MCF 10A (cell line): ENCODE measurements at places on chromosomes 1 and 21. TPM values are rescaled to one million over a fixed set of nuclear protein-coding genes. Genes with fewer than 3 reads are reported as not detected.

Gene DDOST
- total RNA-seq, result 292 and 397 TPM in 2 replicates

Gene SRM
- total RNA-seq, result 284 and 327 TPM in 2 replicates

Gene ANKRD65
- total RNA-seq, result 0.86 and 1.4 TPM in 2 replicates

Gene SNX7
- total RNA-seq, result 22.8 and 24.2 TPM in 2 replicates

Gene NRDC
- 168 and 176 TPM in 2 replicates for total RNA-seq

Gene PDC
- not detected in 2 replicates for total RNA-seq

Gene FCGR2B
- not detected in 2 replicates for total RNA-seq

Gene PROK1
- not detected in 2 replicates for total RNA-seq

Gene CASQ1
- not detected in 2 replicates for total RNA-seq

Gene ERVH48-1
- not detected in 2 replicates for total RNA-seq

Gene PRAMEF26
- not detected in 2 replicates for total RNA-seq

Gene MASP2
- 0.17 and 0.51 TPM in 2 replicates for total RNA-seq

Gene TFF2
- total RNA-seq, result not detected in 2 replicates

GRCh38 chr21:36015045-36015444 lies 45.3 kb downstream of the SETD4 start:
- DNase-seq, result no peak
- peaks cover 40% of the 10 kb centered on the region for H3K27me3 ChIP-seq
- peaks cover 6% of the 10 kb centered on the region for H3K4me1 ChIP-seq
- no peak overlapping the region for H3K4me3 ChIP-seq

- H3K27me3 ChIP-seq, result no peaks in the 10 kb centered on the region
- H3K36me3 ChIP-seq, result no peaks in the 10 kb centered on the region
- H3K27ac ChIP-seq, result peak overlapping the region; percentile 25
- H3K4me3 ChIP-seq, result no peak overlapping the region
- H3K4me1 ChIP-seq, result peaks cover 38% of the 10 kb centered on the region
These were observed 12.5 kb upstream of the PTPN14 start for GRCh38 chr1:214563881-214564280.

GRCh38 chr21:37842163-37842919 lies 73.9 kb downstream of the KCNJ6 start:
- no peak overlapping the region for H3K4me3 ChIP-seq
- no peaks in the 10 kb centered on the region for H3K36me3 ChIP-seq
- no peak for DNase-seq
- no peak overlapping the region for H3K27ac ChIP-seq

DNA sequence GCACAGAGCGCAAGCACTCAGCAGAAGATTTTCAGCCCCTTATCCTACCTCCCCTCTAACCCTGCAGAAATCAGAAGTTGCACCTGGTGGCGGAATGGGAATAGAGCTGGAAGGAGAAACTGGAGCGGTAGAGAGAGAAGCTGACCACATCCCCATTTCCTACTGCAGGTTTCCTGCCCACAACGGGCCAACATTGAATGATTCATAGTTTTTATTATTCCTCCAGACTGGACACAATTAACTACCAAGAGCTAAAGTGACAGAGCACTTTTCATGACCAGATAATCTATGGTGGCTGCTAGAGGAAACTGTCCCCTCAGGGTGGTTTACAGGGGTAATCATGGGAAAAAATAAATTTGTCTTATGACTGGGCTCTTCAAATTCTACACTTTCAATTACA lies 21.3 kb upstream of the LRRC8D start:
- H3K27me3 ChIP-seq, result no peaks in the 10 kb centered on the region
- DNase-seq, result no peak

- no peak overlapping the region for H3K4me3 ChIP-seq
- peak overlapping the region; percentile 61 for H3K27ac ChIP-seq
- peaks cover 6% of the 10 kb centered on the region for H3K4me1 ChIP-seq
- H3K36me3 ChIP-seq, result peaks cover 81% of the 10 kb centered on the region
- H3K27me3 ChIP-seq, result no peaks in the 10 kb centered on the region
These were observed 35.3 kb downstream of the B3GALNT2 start for GRCh38 chr1:235468970-235469369.

DNA sequence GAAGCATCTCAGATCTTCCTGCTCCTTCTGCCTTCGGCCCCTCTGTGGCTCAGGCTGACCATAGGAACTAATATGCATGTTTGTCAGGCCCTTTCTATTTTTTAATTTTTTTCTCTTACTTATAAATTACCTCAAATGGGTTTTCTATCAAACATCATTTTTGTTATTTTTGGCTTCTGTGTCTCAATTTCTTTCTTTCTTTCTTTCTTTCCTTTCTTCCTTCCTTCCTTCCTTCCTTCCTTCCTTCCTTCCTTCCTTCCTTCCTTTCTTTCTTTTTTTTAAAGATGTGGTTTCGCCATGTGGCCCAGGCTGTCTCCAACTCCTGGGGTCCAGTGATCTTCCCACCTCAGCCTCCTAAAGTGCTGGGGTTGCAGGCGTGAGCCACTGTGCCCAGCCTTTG lies 36.2 kb upstream of the TLR5 start:
- H3K27ac ChIP-seq, result no peak overlapping the region
- no peak for DNase-seq
- H3K4me3 ChIP-seq, result no peak overlapping the region

DNA sequence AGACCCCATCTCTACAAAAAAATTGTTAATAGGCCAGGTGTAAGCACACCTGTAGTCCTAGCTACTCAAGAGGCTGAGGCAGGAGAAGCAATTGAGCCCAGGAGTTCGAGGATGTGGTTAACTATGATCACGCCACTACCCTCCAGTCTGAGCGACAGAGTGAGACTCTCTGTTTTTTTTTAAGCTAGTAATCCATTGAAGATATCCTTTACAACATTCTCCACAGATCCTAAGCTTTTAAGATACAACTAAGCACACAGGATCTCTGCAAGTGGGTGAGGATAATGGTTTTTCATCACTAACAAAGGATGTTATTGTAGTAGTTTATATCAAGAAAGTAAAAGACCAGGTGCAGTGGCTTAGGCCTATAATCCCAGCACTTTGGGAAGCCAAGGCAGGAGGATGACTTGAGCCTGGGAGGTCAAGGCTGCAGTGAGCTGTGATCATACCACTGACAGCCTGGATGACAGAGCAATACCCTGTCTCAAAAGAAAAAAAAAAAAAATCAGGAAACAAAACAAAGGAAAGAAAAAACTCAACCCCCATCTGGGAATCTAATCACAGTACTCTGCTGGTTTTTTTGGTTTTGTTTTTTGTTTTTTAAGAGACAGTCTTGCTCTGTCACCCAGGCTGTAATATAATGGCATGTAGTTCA lies 166.1 kb downstream of the RERE start:
- no peak overlapping the region for H3K27ac ChIP-seq
- H3K27me3 ChIP-seq, result no peaks in the 10 kb centered on the region
- DNase-seq, result no peak
- H3K4me3 ChIP-seq, result no peak overlapping the region

DNA sequence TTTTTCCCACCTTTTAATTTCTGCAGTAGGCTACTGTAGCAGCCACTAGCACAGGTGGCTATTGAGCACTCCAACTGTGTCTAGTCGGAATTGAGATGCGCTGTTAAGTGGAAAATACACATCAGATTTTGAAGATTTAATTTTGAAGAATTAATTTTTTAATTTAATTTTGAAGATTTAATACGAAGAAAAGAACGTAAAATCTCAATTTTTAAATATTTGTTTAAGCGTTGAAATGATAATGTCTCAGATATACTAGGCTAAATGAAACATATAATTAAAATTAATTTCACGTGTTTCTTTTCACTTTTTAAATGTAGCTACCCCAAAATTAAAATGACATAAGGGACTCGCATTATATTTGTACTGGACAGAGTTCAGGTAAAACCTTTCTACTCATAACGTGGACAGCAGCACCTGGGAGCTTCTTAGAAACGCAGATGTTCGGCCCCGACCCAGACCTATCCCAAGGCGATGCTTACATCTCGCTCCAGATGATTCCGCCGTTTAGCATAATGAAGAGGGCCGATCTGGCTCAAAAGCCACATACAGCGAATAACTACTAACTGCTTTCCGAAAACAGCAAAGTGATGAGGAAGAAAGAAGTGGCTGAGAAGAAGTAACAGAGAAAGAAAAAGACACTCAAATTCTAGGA lies 717 bp downstream of the CRYZL1 start:
- H3K27ac ChIP-seq, result peak overlapping the region; percentile 82
- peaks cover 18% of the 10 kb centered on the region for H3K4me1 ChIP-seq
- H3K27me3 ChIP-seq, result no peaks in the 10 kb centered on the region
- H3K36me3 ChIP-seq, result peaks cover 16% of the 10 kb centered on the region
- peak overlapping the region; percentile 71 for H3K4me3 ChIP-seq
- peak; percentile 29 for DNase-seq

DNA sequence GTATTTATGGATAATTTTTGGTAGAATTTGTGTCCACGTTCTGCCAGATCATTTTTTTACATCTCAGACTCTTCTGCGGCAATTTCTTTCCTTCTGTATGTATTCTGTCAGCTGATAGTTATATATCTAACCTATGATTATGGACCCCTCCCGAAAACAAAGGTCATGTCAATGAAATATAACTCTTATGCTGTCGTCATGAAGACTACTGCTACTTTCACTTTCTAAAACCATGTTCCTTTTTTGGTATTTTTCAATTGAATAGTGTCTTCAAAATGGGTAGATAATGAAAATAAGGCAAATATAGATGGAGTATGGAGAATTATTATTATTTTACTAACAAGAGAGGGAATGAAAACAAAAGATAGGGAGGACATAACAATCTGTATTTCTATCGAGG lies 3.2 kb downstream of the ANGPTL1 start:
- H3K27me3 ChIP-seq, result no peaks in the 10 kb centered on the region
- no peaks in the 10 kb centered on the region for H3K36me3 ChIP-seq
- no peaks in the 10 kb centered on the region for H3K4me1 ChIP-seq
- DNase-seq, result no peak
- H3K27ac ChIP-seq, result no peak overlapping the region
- no peak overlapping the region for H3K4me3 ChIP-seq

DNA sequence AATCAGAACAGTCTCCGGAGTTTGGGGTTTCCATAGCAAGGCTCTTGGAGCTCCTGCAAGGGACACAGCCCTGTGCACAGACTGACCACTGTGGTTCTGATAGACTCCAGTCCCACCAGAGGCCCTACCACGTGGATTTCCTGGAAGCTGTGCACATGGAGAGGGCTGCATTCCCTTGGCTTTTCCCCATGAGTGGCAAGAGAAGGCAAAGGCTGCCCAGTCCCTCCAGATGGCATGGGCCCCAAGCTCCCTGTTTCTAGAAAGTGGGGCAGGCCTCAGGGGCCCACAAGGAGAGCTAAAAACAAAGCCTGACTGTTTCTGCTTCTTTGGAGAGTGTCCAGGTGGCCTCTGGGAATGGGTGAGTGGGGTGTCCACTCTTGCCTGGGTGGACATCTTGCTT lies 87.5 kb downstream of the DDX20 start:
- no peak for DNase-seq
- no peaks in the 10 kb centered on the region for H3K4me1 ChIP-seq
- H3K27me3 ChIP-seq, result peaks cover 52% of the 10 kb centered on the region
- H3K36me3 ChIP-seq, result no peaks in the 10 kb centered on the region
- H3K4me3 ChIP-seq, result no peak overlapping the region
- H3K27ac ChIP-seq, result no peak overlapping the region

- peak overlapping the region; percentile 7 for H3K4me3 ChIP-seq
- H3K27ac ChIP-seq, result peak overlapping the region; percentile 69
- H3K36me3 ChIP-seq, result peaks cover 31% of the 10 kb centered on the region
- DNase-seq, result peak; percentile 91
- H3K4me1 ChIP-seq, result peaks cover 49% of the 10 kb centered on the region
These were observed 42.8 kb downstream of the SMG7 start for GRCh38 chr1:183515002-183515689.

- no peaks in the 10 kb centered on the region for H3K36me3 ChIP-seq
- no peak overlapping the region for H3K27ac ChIP-seq
- DNase-seq, result no peak
- H3K27me3 ChIP-seq, result no peaks in the 10 kb centered on the region
- H3K4me1 ChIP-seq, result peaks cover 6% of the 10 kb centered on the region
- H3K4me3 ChIP-seq, result no peak overlapping the region
These were observed 114.3 kb downstream of the FGGY start for GRCh38 chr1:59411147-59411546.

- H3K36me3 ChIP-seq, result peaks cover 6% of the 10 kb centered on the region
- no peaks in the 10 kb centered on the region for H3K4me1 ChIP-seq
- no peaks in the 10 kb centered on the region for H3K27me3 ChIP-seq
- H3K27ac ChIP-seq, result no peak overlapping the region
- peak; percentile 20 for DNase-seq
These were observed 60.8 kb downstream of the TSEN15 start for GRCh38 chr1:184112176-184112948.

- H3K36me3 ChIP-seq, result no peaks in the 10 kb centered on the region
- H3K27me3 ChIP-seq, result no peaks in the 10 kb centered on the region
- H3K4me3 ChIP-seq, result no peak within 1 kb of the TSS
- H3K4me1 ChIP-seq, result peaks cover 20% of the 10 kb centered on the region
These were observed at the start of gene PLEKHA6 for GRCh38 chr1:204359474-204360255. Gene PLEKHA6 (minus strand): TSS chr1:204359929. CDS start chr1:204273727, 86,202 bp downstream.

- no peaks in the 10 kb centered on the region for H3K27me3 ChIP-seq
- no peaks in the 10 kb centered on the region for H3K36me3 ChIP-seq
- DNase-seq, result no peak
These were observed 31.0 kb upstream of the SOX13 start for GRCh38 chr1:204041803-204042505.

DNA sequence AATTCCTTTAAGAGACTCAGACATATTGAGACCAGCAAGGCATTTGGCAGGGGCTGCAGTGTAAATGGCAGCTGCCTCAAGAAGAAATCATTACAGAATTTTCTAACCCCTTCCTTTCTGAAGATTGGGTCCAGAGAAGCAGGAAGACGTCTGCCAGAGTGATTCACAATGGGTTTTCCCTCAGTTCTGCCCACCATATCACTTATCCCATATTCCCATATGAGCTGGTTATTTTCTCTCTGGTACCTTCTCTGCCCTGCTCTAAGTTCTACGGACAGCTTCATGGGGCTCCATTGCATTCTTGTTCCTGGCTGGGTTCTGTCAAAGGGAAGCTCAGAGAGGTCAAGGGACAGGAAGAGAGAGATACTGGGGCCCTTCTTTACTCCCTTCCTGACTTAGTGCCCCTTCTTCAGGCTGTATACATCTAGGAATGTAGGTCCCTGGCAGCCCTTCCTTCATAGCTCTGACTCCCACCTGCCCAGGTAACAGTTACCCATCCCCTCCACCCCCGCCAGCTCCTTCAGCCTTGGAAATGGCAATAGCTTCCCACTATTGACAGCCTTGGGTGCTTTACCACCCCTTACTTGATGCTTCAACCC lies 420.6 kb upstream of the DAB1 start:
- peaks cover 26% of the 10 kb centered on the region for H3K4me1 ChIP-seq
- no peaks in the 10 kb centered on the region for H3K36me3 ChIP-seq
- no peak for DNase-seq
- no peak overlapping the region for H3K27ac ChIP-seq

- H3K27me3 ChIP-seq, result no peaks in the 10 kb centered on the region
- no peaks in the 10 kb centered on the region for H3K4me1 ChIP-seq
- no peak overlapping the region for H3K4me3 ChIP-seq
These were observed 570.3 kb downstream of the LMO4 start for GRCh38 chr1:87899017-87899416.
